PC-3 (cell line): ENCODE measurements at places on chromosomes 1 and 21. TPM values are rescaled to one million over a fixed set of nuclear protein-coding genes. Genes with fewer than 3 reads are reported as not detected.

ATP1A2 gene
- total RNA-seq: not detected in 2 replicates

ETNK2 gene
- total RNA-seq: 24.5 and 37.1 TPM in 2 replicates

HSF2BP gene
- total RNA-seq: 1.2 and 2.4 TPM in 2 replicates

DNAJC28 gene
- total RNA-seq: 0.29 and 0.44 TPM in 2 replicates

NT5C1A gene
- not detected in 2 replicates for total RNA-seq

LAMC2 gene
- total RNA-seq: 105 and 127 TPM in 2 replicates

CSF3R gene
- total RNA-seq: not detected in 2 replicates

FAM163A gene
- total RNA-seq: not detected in 2 replicates

HTR1D gene
- 1.3 TPM in 2 replicates for total RNA-seq

FMO2 gene
- not detected in 2 replicates for total RNA-seq

DNA sequence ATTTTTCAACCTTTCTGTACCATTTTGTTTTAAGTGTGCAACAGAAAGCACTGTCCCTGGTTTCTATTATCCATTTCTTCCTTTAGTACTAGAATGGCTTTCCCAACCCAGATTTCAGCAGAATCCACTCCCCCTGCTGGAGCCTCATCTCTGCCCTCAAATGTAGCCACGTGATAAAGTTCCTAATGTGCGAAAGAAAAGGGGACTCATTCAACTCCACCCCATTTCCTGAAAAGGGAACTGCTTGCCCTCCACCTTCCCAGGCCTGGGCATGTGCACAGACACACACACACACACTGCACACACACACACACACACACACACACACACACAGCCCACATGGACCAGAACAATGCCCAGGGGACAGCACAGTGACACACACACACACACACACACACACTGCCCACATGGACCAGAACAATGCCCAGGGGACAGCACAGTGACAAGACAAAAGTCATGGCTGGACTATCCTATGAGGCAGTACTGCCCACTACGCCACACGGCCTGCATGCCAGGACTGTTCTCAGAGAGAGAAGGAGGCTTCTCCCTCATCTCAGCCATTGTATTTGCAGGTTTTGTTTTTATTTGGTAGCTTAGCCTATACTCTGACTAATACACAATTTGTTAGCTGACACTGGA lies 33.2 kb downstream of the PACC1 start:
- no peak for DNase-seq

DNA sequence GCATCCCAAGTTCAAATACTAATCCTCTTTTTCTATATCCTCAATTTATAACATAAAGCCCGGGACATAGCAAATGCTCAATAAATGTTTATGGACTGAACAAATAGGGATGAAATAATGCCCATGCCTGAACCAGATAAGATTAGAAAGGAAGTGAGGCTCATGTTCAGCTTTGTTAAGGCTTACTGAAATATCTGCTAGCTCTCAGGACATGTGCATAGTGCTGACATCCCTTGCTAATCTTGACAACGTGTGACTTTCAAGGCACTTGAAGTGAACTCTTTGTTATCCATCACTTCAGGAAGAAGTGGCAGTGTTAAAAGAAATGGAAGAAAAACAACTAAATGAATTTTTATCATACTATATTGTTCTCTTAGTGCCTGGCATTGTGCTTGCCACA lies 260.3 kb upstream of the SGIP1 start:
- DNase-seq: no peak

DNA sequence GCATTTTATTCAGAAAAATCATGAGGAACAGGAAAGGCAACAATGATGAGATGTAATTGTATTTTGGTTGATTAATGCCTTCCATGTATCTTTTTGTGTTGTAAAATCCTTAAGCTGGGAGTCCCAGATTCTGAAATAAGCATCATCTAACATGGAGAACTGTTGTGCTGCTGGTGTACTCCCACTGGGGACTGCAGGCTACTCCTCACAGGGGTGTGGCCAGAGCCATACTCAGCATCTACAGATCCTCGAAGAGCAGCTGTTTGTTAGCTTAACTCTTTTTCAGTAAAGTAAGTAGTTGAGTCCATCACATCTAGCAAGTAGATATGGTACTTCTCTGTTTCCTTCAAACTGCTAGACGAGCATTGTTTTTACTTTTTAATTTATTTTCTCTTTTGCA lies 358.0 kb downstream of the BRINP3 start:
- no peak for DNase-seq

DNA sequence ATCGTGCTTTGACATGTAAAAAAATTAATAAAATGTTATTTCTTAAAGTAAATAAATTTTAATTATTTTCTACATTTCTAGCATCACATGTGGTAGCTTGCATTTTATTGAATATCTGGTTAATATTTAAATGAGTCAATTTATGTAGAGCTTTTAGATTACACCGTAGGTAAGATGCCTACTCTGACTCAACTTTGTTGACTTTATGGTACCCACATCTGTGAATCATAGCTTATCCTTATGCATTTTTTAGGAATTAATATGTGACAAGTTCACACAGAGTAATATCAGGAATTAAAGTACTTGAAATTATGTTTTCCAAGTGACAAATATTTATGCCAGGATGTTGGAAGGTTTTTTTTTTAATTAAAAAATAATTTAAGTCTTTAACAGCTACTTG lies 120.7 kb downstream of the LEPR start:
- DNase-seq: peak; percentile 44

DNA sequence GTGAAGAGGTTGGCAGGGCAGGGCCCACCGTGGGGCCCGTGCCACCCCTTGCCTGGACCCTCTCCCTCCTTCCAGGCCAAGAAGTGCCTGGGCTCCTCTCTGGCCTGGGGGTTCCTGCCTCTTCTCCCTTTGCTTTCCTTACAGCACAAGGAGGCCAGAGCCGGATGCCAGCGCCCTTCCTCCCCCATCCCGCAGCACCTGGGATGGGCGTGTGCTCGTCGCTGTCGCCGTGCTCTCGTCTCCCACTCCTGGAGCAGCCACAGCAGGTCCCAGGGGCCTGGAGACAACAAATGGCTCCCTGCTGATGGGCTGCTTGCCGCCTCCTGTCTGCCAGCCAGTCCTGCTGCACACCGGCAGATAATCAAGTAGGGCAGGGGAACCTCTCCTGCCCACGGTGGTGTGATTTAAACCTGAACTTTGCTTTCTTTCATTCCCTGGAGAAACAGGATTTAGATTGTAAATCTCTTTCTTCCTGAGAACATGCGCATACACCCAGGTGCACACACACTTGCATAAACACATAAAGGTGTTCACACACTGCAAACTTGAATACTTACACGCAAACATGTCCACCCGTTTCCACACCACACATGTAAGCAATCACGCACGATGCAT lies 50.8 kb upstream of the POU3F1 start:
- no peak for DNase-seq

- no peak for DNase-seq
These were observed 2.6 kb downstream of the ARPC5 start for GRCh38 chr1:183632964-183633363.

- no peak for DNase-seq
These were observed 111.8 kb upstream of the NBPF11 start for GRCh38 chr1:148263906-148264255.

GRCh38 chr1:82465024-82465423 lies 664.3 kb downstream of the ADGRL2 start:
- DNase-seq: no peak

- DNase-seq: no peak
These were observed 312.2 kb downstream of the MATN1 start for GRCh38 chr1:30411206-30411605.

GRCh38 chr1:226355016-226355415 lies 46.1 kb upstream of the LIN9 start:
- DNase-seq: no peak

DNA sequence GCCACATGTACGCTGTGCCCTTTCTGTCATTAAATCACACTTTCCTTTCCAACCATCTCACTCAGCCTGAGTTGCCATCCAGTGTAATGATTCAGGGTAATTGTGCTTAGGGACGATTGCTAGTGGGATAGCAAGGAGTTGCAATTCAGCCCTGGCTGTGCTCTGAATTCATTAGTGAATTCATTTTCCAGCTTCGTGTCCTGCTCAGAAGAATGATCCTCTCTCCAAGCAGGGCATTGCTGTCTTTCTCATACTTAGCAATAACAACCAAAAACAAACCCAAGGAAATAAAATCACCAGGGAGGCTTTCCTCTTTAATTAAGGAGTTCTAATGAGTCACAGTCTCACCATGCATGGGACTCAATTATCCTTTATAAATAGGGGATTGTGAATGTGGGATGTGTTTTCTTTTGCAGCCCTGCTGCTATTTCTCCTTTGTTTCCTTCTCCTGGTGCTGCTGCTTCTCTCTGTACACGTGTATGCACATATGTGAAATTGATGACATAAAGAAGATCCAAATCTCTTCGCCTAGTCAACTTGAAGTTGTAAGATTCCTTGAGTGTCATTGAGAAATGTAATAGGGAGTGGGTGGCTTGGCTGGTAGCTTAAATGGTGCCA lies 167.0 kb downstream of the TSEN15 start:
- no peak for DNase-seq

DNA sequence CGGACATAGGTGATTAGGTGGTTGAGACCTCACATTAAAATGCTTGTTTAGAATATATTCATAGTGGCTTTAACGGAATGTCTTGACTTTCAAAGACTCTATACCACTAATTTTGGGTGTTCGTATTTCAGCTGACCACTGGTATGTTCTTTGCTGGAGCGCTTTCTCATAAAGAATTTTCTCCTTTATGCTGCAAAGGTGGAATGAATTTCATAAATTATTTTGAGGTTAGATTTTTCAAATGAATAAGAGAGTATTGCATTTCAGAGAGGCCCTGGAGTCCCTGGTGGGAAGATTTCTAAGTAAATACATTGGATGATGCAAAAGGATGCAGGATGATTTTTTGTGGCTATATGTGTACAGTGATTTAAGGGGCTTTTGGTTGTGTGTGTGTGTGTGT lies 55.8 kb downstream of the HUNK start:
- no peak for DNase-seq
